ENCODE measurements at places on chromosomes 5 and 9.

DNA sequence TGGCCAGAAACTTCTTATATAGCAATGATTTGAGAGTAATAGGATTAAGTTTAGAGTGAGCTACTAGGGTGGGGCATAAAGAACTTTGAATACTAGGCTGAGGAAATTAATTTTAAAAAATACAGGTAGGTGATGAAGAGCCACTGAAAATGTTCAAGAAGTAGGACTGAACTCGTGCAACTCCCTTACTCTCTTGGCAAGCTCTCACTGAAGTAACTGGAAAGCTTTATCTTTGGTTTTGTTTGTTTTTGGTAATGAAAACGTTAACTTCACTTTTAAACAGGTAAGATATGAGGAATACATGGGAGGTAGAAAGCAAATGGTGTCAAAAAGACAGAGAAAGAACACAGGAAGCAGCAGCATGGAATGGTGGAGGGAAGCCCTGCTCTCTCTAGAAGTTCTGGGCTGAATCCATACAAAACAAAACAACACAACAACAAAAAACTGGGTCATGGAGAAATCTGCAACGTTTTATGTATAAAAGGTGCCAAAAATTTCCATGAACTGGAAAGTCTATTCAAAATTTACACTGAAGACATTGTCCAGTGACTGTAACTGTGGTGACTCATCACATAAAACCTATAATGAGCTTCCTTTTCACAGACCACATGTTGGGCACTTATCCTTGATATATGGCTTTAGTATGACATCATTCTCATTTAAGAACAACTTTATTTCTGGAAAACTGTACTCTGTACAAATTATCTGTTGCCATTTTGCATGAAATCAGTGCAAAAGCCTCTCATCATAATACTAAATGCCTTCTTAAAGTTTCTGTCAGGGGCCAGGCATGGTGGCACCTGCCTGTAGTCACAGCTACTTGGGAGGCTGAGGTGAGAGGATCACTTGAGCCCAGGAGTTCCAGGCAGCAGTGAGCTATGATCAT, 91.2 kb upstream of the CHD1 start:
- no peak for DNase-seq

DNA sequence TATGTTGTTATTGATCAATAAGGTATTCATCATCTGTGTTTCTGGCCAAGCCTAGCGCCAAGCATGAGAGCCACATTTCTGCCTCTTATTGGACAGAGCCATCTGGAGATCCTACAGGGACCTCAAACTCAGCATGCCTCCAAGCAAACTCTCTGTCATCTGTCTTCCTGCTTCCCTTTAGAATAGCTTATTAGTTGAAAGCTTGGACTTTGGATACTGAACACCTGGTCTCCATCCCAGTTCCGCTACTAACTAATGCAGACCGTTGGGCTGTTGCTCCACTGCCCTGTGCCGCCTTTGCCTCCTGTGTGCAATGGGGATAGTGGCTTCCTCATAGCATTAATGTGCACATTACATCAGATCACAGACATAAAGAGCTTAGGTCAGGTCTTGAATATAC, 65.5 kb downstream of the MAP1B start:
- no peak for DNase-seq

GRCh38 chr5:62287237-62287636, 18.8 kb upstream of the KIF2A start:
- DNase-seq = no peak

GRCh38 chr9:96423985-96424336, 5.8 kb upstream of the ZNF367 start:
- DNase-seq = no peak

GRCh38 chr9:93827545-93828330, 127.4 kb downstream of the BARX1 start:
- no peak for DNase-seq

DNA sequence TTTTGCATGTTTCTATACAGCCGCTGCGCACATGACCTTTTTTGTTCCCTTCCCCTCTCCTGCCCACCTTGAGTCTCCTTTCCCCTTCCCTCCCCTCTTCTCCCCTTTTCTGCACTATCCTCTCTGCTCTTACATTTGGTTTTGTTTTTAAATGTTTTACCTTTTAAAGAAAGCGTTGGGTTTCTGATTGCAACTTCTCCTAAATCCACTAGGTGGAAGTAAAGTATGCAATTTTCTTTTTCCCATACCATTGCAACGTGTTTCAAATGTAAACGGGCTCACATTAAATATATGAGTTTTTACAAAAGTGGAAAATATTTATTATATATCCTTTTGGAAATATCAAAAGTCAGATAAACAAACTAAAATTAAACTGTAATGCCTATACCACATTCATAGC, 500.9 kb downstream of the DIRAS2 start:
- no peak for DNase-seq

- DNase-seq = no peak
Measured at GRCh38 chr9:37761511-37761910, 7.9 kb downstream of the TRMT10B start.

DNA sequence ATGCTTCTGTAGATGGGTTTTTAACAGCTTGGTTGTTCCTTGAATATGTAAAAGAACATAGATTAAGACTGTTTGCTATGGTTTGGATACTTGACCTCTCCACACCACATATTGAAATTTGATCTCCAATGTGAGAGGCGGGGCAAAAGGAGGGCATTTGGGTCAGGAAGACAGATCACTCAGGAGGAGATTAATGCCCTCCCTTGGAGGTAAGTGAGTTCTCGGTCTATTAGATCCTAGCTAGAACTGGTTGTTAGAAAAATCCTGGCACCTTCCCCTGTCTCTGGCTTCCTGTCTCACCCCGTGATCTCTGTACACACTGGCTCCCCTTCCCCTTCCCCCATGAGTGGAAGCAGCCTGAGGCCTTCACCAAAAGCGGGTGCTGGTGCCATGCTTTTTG, 281.1 kb upstream of the ANKRD55 start:
- DNase-seq = no peak

DNA sequence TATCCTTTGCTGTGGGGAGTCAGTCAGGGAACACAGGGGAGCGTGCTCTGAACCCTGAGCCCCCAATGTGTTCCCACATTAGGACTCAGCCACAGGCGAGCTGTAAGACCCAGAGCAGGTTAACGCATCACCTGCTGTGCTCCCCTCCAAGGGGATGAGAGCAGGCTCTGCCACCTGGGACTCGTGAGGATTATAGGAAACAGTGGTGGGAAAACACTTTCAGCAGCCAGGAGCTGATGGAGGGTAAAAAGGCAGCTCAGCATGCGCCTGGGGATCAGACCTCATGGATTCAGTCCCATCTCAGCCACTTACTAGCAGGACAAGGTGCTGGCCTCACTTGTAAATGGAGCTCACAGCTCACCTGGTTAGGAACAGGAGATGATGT, 9.2 kb downstream of the JADE2 start:
- DNase-seq = no peak

DNA sequence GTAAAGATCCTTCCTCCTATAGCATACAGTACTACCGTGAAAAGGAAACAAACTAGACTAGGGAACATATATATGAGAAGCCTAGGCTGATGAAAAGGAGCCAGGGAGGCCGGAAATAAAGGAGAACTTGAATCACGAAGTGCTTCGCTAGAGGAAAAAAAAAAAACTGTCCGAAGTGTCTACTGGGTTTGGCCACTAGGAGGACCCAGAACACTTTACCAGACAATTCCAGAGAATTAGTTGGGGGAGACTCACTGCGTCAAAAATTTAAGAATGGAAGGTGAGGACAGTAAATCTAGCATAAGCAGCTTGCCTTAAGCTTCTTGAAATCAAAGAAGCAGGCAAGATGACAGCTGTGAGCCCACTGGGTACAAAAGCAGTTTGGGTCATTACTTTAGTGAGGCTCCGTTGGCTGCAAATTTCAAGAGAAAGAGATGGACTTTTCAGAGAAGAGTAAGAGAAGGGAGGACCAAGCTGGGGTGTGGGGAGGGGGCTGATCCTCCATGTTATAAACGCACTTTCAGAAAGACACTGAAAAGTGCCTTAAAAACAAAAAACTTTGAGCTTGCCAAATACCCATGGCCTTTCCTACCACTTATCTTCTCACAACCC, 47.4 kb downstream of the P4HA2 start:
- no peak for DNase-seq

DNA sequence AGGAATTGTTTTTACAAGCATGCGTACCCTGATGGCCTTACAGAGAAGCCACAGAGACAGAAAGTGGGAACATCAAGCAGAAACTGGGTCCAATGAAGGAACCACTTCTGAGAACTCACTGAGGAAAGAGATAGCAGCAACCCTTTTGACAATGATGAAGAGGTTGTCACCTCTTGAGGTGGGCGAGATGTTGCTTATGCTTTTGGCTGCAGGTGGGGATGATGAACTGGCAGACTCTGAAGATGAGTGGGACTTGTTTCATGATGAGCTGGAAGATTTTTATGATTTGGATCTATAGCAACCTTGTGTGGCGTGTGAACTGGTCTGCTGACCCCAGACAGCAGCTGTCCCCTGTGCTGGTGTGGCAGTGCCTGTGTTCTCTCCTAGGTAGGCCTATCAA, 50.9 kb downstream of the ZNF510 start:
- no peak for DNase-seq
